Fibroblast of the aortic adventitia (primary cell): ENCODE measurements at places on chromosomes 4 and X. TPM values are rescaled to one million over a fixed set of nuclear protein-coding genes. Genes with fewer than 3 reads are reported as not detected.

DNA sequence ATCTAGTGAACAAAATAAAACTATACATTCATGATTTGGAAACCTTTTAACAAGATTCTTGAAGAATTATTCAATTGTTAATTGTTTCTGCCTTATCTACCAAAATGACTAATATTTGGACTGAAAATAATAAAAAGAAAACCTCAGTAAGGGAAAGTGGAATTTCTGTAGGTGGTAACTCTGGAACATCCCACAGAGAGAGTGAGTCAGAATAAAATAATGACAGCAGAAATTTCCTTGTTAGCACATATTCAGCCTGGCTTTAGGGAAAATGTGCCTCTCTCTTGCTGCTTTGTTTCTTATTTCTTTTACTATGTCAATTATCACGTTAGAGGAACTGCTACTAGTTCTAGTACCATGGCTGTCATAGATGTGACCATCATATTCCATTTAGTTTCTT, 421.5 kb upstream of the GNPDA2 start:
- DNase-seq, result no peak

TRPC3 gene
- 0.45 and 0.49 TPM in 2 replicates for total RNA-seq

DNA sequence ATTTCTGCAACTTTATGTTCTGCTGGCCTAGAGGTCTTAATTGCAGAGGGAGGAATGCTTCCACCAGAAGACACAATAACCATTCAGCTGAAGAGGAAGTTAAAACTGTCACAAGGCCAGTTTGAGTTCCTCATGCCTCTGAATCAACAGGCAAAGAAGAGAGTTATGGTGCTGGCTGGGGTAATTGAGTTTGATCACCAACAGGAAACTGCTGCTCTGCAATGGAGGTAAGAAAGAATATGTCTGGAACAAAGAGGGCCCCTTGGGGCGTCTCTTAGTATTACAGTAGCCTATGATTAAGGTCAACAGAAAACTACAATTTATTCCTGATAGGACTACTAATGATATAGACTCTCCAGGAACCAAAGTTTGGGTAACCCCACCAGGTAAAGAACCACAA, 744.0 kb downstream of the FSTL5 start:
- no peak for DNase-seq

GRCh38 chrX:46258356-46258755, 286.9 kb downstream of the ZNF674 start:
- DNase-seq, result peak; percentile 4

- no peak for DNase-seq
These were observed 70.2 kb upstream of the AFAP1 start for GRCh38 chr4:8009710-8010511.

DNA sequence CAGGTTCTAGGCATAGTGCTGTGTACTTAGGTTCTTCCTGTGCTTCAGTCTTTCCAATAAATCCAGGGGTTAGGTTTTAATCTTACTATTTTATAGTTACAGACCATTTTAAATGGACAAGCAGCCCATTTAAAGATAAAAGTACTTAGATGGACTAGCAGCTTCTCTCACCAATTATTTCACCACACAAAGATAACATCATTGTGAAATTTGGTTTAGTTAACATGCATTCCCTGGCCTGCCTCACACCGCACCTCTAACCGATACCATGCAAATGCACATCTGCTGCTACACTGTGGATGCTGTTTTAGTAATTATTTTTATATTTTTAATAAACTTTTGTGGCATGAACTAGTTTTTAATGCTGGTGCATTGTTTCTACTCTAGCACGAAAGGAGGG, 252.6 kb downstream of the RAPGEF2 start:
- DNase-seq, result no peak

GRCh38 chrX:22758807-22759481, 240.8 kb upstream of the DDX53 start:
- no peak for DNase-seq

DNA sequence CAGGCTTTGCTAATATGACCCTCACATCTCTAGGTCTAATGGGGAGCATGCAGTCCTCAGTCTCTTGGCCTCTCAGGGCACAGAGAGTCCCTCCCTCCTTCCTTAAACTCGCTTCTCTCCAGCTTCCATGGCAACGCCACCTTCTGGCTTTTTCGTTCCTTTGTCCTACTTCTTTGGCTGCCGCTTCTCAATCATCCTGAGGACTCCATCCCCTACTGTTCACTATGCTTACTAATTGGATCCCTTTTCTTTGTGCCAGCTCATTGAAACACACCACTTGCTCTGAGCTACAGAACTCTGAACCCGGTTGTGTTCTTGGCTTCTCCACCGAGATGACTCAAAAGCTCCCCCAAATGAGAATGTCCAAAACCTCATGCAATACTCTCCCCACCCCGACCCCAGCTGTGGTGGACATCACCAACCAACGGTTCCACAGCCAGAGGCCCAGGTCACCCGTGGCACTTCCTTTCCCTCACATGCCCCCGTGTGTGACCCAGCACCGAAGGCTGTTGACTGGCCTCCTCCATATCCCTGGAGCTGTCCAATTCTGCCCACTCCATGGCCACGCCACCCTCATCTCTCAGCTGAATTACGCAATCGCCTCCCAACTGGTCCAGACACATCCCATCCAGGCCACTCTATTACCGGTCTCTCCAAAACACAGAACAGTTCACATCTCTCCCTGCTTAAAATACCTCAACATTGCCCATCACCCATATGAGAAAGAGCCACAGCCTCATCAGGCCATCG, 34.7 kb downstream of the CRMP1 start:
- DNase-seq, result no peak

DNA sequence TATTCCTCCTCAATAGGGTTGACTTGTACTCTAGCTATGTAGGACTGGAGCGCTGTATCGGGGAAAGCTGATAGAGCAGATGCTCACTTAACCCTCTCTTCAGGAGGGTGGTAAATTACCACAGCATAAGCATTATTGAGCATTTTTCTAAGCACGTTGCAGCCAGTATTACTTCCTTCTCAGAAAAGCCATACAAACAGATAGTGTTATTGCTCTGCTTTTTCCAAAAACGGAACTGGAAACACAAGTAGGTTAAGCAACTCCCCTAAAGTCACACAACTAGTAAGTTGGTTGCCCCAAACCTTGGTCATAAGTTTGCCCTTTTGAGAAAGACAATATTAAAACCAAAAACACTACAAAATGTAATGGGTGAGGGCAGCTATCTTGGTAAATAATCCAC, 73.9 kb downstream of the REELD1 start:
- no peak for DNase-seq

DNA sequence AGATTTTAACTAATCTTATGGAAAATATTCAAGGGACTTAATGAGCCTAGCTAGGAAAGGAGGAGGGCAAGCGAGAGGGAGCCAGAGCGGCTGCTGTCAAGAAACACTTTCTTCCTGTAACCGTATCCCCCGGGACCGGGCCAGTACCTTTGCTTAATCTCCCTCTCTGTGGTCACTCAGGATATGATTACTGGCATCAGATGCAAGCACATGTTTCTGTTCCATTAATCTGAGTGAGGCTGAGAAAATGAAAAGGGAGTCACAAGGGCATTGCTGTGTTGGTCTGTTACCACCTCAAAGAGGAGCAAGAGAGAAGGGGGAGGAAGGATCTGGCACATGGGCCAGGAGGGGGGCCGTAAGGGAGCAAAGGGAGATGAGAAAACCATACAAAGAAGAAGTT, 356.7 kb upstream of the GATB start:
- no peak for DNase-seq

DNA sequence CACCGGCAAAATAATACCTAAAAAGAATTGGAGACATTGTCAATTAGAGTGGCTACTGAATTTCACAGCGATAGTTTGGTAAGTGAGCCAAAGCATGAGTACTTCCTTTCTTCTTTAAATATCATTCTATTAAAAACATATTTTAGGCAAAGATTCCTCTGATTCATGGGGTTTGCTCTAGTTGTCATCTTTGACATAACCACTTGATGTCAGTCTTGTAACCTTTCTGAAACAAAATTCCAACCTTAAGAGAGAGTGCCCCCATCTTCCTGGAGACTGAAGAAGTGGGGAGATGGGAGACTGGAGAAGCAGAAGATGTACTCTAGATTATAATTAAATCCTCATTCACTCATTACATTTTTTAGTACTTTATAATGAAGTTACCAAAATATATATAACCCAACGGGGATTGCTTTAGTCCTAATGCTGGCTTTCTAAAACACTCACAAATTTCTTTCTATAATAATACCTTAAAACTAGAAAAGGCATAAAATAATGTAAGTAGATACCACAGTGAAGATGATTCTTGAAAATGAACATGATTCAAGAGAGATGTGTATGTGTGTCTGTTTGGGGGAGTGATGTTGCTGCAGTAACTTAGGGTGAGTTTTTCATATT, 96.4 kb downstream of the EMCN start:
- peak; percentile 80 for DNase-seq

HS6ST2 gene
- total RNA-seq, result under 0.01 TPM in 1 of 2 replicates, not detected in the other

GRCh38 chr4:176780995-176781738, 11.6 kb downstream of the VEGFC start:
- DNase-seq, result peak; percentile 31

GRCh38 chrX:555725-556666, 74.6 kb upstream of the SHOX start:
- no peak for DNase-seq

DNA sequence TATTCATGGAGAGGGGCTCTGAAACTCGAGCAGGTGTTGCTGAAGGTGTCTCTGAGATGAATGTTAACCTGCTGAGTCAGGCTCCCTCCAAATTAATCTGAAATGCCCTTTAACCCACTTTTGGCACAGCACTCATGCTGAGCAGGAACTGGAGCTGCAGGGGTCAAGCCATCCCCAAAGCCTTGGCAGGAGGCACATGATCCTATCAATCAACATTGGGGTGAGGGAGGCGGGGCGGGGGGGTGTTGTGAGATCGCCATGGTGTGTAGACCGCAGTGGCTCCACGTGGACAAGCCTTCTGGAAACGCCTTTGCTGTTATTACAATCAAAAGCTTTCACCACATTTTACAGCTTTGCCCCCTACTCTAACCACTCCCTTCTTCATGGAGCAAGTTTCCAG, 16.5 kb downstream of the ENPP6 start:
- no peak for DNase-seq

GRCh38 chr4:62450740-62451139, 1250.6 kb downstream of the ADGRL3 start:
- DNase-seq, result no peak

- no peak for DNase-seq
These were observed 31.9 kb downstream of the MAGED4 start for GRCh38 chrX:52216541-52216940.

DNA sequence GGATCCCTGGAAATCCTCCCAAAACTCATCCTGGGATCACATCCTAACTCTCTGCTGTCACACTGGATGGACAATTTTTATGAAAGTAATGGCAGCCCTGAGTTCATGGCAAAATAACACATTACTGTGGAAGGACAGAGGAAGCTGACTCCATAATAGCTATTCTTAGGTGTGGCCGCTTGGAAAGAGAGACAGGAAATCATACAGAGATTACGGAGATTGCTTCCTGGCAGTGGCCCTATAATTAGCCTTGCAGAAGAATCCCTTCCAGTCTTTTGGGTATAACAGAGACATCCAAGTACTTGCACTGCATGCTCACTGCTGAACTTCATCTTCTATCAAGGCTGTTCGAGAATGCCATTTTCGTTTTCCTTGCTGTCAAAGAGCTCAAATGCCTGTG, 133.1 kb upstream of the VCX start:
- DNase-seq, result no peak

DNA sequence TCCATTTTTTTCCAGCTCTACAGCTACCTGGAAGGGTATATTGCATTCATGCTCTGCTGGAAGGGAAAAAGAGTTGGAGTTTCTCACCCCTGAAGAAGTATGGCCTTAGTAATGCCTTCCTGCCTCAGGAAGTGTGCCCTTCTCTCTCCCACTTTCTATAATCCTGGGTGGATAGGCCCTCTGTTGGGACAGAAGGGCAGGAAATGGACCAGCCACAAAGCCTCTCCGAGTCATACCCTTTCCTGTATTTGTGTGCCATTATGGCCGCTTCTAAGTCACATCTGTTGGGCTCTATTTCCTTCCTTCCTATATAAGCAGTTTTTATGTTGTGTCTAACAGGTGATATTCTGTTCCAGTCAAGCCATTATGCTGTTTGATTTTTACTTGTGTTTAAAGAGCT, 74.8 kb upstream of the SMARCA5 start:
- DNase-seq, result no peak

- peak; percentile 61 for DNase-seq
These were observed 91.6 kb downstream of the AREG start for GRCh38 chr4:74536557-74536956.

DNA sequence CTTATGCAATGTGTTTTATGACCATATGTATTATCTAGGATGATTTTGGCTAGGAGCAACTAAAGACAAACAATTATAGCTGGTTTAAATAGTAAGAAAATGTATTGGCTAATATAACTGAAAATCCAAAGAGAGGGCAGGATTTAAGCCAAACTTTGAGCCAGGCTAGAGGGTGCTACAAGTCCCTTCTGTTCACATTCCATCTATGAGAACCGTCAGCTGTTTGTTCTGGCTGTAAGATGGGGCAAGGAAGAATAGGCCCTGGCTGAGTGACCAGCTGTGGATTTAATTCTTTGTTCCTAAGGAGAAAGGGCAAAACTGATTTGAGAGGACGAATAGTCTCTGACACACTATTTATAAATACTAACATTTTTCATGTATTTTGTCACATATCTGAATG, 79.2 kb upstream of the UGT8 start:
- no peak for DNase-seq

PABPC1L2A gene
- not detected in 2 replicates for total RNA-seq

GRCh38 chr4:143246977-143247376, 62.3 kb downstream of the USP38 start:
- DNase-seq, result no peak

- peak; percentile 66 for DNase-seq
These were observed 45.8 kb downstream of the BCORL1 start for GRCh38 chrX:130028196-130028595.

DNA sequence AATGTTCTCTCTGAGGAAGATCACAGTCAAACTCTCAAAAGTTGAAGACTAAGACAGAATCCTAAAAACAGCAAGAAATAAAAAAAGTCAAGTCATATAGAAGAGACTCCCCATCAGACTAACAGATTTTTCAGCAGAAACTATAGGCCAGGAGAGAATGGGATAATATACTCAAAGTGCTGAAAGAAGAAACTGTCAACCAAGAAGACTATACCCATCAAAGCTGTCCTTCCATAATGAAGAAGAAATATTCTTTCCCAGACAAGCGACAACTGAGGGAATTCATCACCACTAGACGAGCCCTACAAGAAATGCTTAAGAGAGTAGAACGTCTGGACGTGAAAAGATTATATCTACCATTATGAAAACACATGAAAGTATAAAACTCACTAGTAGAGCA, 22.0 kb downstream of the TLR6 start:
- no peak for DNase-seq

DNA sequence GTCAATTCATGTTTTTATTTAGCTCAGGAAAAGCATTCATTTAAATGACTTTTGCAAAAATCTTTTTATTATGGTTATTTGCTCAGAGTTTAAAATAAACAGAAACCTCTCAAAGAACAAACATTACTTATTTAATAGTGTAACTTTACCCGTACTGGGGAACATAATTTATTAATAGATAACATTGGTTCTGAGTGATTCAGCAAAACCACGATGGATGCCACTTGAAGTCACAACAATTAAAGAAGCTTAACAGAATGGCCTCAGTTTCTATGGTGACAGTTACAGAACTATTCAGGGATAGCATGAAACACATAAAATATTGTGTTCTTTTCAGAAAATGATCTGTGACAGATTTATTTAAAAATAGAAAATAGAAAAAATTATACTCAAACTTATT, 368.7 kb downstream of the CCSER1 start:
- no peak for DNase-seq
